NCI-H187 (cell line): ENCODE measurements at places on chromosomes 6 and 20.

DNA sequence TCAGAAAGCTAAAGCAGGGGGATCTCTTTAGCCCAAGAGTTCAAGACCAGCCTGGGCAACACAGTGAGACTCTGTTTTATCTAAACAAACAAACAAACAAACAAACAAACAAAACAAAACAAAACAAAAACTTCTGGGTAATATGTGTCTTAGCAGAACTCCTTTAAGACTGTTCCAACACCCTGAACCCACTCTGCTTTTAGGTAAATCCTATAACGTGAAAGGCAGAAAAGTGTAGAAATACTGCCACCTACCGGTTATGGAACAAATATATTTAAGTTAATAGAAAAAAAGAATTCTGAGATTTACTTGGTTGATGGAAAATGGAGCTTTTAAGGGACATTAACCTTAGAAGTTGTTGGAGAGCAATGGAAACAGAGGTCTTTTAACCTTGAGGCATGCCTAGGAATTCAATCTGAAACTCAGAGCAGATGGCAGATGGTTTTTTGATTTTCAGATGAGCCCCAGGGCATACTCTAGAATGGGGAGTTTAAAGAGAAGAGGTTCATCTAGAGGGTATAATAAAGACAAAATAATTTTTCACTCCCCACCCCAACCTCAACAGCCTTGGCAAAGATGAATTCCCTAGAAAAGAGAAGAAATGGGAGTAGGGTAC lies 38.5 kb downstream of the SOD2 start:
- DNase-seq = peak; percentile 25

GRCh38 chr6:105015482-105015881 lies 58.6 kb downstream of the LIN28B start:
- no peak for DNase-seq

GRCh38 chr6:74284284-74284683 lies 588.3 kb downstream of the CD109 start:
- DNase-seq = no peak

- DNase-seq = no peak
These were observed 109.1 kb downstream of the C6orf58 start for GRCh38 chr6:127686084-127686483.

GRCh38 chr6:119781365-119781764 lies 431.8 kb upstream of the MAN1A1 start:
- DNase-seq = no peak

DNA sequence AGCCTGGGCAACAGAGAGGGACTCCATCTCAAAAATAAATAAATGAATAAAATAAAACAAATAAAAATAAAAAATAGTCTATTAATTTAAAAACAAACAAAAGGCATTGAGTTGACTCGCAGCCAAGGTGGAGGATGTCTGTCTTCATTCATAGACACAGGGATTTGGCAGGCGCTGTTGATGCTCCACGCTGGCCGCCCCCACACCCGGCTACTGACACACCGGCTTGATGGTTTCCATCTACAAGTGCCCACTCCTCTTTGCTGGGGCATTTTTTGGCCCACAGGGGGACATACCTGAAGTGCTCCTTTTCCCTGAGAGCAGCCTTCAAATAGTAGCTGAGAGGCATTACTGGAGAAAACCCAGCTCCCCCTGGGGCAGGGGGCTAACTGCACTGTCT lies 178.3 kb upstream of the RALGAPA2 start:
- DNase-seq = no peak

GRCh38 chr20:12893653-12894052 lies 115.1 kb upstream of the SPTLC3 start:
- DNase-seq = no peak

DNA sequence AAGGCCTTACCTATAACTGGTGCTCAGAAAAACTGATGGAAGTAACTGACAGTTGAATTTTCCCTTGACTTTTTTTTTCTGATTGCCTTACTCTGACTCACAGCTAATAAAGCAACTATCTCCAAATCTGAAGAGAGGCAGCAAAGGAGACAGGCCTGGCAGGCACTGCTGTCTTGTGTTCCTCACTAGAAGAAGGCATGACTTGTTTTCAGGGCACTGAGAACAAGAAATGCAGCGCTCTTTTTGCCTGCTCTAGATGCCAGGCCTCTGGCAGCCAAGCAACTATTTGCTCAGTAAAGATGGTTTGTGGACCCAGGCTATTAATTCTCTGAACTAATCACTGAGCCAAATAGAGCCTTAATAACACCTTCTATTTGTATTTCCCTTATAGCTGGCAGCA lies 155.1 kb downstream of the PRDM13 start:
- DNase-seq = no peak

- DNase-seq = no peak
These were observed 185.6 kb downstream of the GJA10 start for GRCh38 chr6:90079560-90080490.
